CD4-positive, CD25-positive, alpha-beta regulatory T cell (primary cell): ENCODE measurements at places on chromosomes 2 and 18.

GRCh38 chr2:61993422-61994024 lies 88.0 kb downstream of the COMMD1 start:
- DNase-seq: peak; percentile 65

DNA sequence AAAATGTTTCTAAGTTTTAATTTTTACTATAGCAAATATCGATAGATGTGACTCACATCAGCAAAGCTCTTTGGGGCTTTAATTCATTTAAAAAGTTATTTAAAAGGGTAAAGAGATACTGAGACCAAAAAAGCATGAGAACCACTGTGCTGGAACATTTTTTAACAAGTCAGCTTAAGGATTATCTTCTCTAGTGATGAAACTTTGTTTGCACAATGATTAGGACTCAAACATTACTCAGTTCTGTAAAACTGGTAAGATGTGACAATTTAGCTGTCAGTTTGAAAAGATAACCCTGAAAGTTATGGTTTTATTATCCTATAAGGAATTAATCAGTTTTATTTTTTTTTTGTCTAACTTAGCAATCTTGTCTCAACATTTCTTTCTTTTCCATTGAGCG lies 301.4 kb downstream of the TSN start:
- no peak for DNase-seq

GRCh38 chr2:130790804-130791616 lies 35.7 kb downstream of the AMER3 start:
- no peak for DNase-seq

DNA sequence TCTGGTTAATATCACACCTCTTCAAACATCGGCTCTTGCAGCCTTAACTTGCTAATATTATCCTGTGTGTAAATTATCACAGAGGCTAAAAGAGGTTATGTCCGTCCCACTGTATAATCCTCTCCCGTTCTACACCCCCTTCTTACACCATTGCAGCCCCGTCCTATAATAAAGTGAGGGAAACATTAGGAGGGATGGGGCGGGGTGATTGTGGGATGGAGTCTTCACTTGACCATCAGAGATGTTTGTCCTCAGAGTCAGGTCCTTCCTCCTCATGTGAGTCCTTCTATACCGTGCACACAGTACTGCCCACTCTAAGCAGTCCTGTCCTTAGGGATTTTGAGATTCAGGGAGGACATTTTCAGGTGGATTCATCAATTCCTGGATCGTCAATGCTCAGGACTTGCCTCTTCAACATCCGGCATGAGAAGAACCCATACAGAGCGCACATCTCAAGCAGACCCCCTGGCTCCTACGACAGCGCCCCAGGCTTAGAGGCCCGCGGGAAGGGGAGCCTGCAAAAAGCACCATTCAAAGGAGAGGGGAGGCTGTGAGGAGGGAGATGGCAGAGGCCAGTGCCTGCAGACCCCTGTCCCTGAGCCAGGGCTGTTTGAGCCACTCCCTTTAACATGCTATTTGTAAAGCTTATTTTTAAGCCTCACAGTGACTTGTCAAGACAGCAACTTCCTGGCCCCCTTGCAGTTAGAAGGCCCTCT lies 42.8 kb upstream of the ASB18 start:
- no peak for DNase-seq

GRCh38 chr2:29603341-29603740 lies 318.0 kb downstream of the ALK start:
- DNase-seq: no peak

- DNase-seq: no peak
Observed at GRCh38 chr18:47936952-47937351, 6.5 kb upstream of the SMAD2 start.

- DNase-seq: no peak
Observed at GRCh38 chr2:105256431-105257047, 15.0 kb downstream of the GPR45 start.

DNA sequence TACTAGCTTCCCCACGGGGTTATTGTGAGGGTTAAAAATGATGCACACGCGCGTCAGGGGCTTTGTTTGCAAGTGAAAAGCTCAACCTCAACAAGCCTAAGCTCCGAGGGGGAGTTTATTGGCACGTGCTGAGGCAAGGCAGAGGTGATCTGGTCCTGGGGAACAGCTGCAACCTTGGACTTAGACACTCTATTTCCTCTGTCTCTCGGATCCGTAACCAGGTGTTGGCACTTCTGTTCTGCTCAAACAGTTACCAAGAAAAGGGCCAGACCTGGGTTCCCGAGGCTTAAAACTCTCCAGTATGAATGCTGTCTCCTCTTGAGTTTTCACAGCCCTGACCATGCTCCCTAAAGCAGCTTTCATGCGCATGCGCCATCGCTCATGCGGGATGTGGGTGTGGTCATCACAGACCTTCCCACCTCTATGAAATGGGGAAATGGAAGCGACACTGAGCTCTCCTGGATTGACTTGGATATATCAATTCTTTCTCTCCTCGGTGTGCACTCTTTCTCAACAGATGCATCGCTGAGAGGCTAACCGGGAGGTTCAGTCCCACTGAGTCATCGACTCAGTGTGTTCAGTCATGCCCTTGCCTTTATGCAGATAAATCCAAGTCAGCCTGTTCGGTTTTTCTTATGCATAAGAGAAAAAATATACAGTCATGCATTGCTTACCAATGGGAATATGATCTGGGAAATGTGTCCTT lies 19.9 kb upstream of the RAB31 start:
- DNase-seq: no peak

GRCh38 chr2:55916473-55917049 lies 7.0 kb downstream of the EFEMP1 start:
- DNase-seq: no peak

DNA sequence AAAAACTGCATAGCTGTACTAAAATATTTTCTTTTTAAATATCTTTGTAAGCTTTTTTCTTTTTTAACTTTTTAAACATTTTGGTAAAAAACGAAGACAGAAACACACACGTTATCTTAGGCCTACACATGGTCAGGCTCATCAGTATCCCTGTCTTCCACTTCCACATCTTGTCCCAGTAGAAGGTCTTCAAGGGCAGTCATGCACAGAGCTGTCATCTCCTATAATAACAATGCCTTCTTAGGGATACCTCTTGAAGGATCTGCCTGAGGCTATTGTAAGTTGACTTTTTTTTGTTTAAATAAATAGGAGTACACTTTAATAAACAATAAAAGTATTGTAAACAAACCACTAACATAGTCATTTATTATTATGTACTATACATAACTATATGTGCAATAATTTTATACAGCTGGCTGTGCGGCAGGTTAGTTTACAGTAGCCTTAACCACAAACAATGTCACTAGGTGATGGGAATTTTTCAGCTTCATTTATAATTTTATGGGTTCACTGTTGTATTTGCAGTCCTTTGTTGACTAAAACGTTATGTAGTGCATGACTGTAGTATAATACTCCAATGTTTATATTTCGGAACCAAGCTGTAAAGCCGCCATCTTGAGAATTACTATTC lies 124.4 kb downstream of the MAP4K4 start:
- no peak for DNase-seq

DNA sequence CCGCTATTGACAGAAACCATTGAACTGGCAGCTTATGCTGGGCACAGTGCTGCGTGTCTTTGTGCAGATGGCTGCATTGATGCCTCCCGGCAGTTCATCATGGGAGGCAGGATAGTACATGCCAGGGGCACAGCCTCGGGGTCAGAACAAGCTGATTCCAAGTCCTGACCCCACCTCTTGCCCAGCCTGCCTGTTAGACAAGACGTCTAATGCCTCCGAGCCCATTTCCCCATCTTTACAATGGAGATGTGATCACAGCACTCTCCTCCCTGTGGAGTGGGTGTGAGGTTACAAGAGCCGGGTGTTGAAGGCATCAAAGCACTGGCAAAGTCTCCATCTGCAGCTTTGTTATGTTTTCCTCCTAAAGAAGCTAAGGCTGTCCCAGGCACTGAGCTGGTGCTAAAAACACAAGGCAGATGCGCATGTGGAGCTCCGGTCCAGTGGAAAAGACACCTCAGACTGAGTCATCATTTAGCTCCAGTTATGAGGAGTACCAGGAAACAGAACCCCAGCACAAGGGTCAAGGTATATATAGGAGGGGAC lies 125.7 kb upstream of the EPAS1 start:
- DNase-seq: no peak

DNA sequence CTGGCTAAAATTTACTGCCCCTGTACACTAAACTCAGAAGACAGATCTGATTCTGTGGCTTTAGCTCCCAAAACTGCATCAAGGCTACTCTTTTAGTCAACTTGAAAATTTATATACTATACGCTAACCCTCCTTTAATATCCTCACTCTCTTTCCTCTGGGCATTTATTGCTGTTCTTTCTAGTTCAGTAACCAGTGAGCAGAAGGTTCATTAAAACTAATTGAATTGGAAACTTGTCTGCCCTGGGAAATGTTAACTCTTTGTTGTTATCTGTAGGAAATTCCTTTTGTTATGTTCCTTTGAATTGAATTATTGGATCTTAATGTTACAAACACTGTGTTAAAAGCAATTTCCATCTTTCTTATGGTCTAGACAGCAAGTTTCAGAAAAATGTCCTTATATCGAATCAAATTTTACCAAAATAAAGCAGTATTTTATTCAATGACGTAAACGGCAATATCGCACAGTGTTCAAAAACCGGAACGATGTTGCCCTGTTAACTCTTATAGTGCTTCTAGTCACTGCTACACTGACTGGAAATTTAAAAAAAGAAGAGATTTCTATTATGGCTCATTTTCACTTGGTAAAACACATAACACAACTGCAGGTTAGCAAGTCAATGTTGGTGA lies 168.3 kb downstream of the NR4A2 start:
- DNase-seq: no peak

DNA sequence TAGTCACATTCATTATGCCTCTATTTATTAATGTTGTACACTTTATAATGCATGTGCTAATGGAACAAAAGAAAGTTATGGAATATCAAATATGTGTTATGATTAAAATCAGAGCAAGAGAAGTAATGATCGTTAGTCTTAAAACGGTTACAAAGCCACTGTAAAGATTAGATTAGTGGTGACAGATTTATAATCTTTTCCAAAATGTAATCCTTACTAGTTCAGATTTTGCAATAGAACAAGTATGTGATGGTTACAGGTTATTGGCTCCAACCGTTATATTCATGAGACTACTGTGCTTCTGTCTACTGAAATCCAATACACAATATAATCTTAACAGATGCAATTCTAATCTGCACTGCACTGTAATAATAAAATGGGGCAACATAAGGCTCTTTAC lies 180.6 kb downstream of the ZNF521 start:
- DNase-seq: no peak

DNA sequence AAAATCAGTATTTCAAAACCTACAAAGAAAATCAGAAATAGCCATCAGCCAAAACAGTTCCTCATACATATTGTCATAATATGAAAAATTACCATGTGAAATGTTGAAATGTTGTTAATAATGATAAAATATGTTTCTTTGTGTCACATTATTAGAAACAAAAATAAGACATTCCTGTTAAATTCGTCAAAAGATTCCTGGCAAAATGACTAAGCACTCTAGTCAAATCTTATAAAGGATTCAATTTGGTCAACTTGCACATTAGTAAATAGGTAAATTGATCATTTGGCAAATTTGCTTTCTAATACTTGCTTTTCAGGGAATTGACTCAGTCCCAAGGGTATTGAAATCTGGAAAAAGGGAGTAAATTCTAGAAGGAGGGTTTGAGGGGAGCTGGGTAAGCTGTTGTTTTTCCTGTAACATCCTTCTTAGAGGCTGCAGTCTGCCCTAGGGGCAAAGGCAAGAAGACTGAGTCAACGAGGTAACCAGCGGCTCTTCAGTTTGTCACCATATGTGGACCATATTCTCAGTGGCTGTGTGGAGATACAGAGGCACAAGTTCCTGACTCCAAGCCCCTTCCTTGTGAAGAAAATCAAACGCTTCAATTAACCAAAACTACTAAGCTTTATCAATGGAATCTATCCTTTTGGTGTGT lies 482.3 kb downstream of the TNS1 start:
- no peak for DNase-seq

DNA sequence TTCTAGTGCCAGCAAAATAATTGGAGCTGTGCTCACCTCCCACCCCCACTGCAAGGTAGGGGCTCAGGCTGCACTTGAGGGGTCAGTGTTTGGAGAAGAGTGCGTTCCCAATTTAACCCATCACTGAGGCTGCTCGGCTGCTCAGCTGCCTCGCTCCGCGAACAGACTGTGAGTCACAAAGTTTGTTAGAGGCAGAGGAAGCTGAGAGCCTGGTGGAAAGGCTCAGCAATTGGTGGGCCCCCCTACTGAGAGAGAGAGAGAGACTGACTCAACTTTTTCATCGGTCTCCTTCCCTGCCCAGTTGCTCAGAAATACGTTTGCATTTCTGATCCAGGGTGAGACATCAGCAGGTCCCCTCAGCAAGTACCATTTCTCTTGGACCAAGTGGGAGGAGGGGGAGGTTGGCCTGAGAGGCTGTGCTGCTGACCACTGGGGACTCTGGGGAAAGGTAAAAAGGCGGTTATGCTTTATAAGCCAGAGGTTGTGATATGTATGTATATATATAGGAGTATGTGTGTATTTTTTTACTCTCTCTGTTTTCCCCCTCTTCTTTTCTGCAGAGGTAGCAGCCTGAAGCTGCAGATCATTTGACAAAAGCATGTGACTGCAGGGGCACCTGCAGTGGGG lies 1.5 kb downstream of the EFR3B start:
- no peak for DNase-seq

- no peak for DNase-seq
Observed at GRCh38 chr18:3653851-3654441, 204.0 kb downstream of the TGIF1 start.

- no peak for DNase-seq
Observed at GRCh38 chr18:63186520-63187222, 132.9 kb downstream of the BCL2 start.

DNA sequence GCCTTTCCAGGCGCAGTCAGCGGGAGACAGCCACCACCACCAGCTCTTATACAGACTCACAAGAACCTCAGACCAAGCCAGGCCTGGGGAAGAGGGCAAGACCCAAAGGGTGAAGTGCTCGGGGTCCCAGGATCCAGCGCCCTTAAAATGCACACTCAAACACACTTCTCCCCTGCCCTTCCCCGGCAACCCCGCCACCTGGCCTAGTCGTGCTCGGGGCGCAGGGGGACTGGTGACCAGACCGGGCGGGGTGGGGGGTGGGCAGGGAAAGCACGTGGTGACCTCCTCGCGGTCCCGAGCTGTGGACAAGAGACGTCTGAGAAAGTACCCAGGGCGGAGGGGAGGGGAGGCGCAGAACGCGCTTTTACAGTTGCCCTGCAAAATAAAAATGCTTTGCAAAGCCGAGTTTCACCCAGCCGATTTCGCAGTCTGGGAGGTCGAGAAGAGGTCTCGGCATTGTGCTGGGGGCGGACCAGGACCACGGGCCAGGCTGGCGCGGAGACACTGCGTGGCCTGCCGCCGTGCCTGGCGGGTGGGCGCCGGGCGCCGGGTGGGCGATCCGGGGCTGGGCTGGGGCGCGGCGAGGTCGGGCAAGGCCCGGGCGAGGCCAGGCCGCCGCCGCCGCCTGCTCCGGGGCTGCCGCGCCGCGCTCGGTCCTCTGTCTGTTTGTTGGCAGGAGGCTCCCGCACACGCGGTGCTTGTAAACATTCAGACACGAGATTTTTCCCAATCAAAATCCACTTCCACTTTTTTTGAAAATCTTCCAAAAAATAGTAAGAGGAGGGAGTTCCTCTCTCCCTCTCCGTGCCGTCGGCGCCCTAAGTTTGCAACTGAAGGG lies 2.0 kb downstream of the BCL11A start:
- no peak for DNase-seq
